Upper lobe of right lung (tissue), 1 donor: ENCODE measurements at places on chromosomes 1 and 21.

- DNase-seq, result no peak
Measured at GRCh38 chr1:13893409-13893821, 193.4 kb downstream of the PRDM2 start.

DNA sequence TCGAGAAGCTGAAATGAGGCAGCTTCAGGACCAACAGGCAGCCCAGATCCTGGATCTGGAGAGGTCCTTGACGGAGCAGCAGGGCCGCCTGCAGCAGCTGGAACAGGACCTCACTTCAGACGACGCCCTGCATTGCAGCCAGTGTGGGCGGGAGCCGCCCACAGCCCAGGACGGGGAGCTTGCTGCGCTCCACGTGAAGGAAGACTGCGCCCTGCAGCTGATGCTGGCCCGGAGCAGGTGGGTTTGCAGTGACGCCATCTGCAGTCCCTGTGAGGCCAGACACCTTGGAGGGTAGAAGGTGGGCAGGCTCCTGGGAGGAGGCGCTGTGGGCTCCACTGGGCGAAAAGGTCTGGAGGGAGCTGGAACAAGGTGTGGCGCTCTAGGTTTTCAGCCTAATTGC, 39.7 kb downstream of the PCNT start:
- DNase-seq, result no peak

DNA sequence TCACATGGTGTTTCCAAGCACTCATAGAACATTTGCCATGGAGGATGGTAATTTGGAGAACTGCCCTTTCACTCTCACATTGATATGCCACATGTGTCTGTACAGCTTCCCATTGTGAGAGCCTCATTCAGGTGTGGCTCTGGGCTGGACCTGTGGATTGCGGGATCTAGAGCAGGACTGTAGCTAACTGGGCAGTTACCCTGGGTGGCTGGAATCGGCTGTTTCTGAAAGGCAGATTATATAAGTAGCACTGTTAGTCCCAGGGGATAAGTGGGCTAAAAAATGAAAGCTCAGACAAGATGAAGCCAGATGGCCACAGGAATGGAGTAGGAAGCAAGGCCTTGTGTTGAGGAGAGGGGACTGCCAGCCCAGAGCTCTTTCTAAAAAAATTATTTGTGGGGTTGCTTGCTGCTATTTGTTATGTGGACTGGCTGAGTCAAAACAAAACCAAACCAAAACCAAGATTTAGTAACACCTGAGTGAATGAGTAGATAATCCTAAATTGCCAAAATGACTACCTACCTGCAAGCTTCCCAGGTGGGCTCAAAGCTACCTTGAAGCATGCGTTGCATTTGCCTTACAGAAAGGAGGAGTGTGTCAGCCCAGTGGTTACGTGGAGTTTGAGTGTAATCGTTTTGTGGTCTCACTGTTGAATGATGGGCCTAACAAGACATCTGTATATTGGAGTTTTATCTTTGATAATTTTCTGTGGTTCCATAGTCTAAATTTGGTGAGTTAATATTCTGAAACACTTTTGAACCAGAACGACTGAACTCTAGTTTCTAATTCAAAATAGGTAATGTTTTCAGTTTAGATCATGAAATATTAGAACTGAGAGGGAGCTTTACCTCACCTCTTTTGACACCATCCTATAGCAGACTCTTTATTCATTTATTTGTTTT, 58.0 kb downstream of the SDCCAG8 start:
- DNase-seq, result no peak

GRCh38 chr1:162904579-162904978, 43.6 kb upstream of the CCDC190 start:
- no peak for DNase-seq

DNA sequence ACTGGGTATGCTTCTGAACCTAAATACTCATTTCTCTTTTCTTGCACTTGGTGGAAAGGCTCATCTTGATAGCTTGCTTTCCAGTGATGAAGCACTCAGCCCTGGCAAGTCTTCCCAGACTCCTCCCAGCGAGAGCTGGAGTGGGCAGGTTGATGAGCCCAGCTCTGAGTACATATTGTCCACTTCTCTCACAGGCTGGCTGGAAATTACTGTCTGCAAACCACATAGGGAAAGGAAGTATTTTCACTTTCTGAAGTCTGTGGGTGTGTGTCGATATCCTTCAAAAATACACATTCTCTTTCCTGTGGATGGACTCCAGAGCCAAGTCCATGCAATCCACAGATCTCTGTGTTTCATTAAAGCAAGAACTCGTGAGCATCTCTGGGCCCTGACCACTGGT, 38.7 kb upstream of the CNTN2 start:
- no peak for DNase-seq

DNA sequence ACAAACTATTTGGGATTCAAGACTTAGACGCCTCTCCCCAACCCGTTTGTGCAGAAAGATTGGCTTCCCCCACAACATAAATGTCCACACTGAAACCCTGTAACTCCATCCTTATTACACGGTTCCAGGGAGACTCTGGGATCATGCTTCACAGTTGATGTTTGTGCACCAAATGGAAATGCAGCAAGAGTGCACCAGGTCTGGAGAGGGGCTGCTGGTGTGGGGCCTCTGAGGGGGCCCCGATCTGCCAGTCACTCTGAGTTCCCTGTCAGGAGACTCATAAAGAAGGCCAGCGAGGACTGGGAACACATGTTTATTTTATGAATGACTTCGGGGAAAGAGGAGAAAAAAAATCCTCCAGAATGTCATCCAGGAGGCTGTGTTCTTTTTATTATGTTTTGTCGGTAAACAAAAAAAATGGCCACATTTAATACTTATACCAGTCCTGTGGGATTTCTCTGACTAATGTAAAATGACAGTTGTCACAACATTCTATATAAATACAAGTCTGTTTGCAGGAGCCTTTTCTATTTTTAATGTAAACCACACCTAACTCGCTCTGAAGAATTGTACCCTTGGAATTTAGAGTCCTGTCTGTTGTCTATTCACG, 439.1 kb upstream of the VAMP3 start:
- DNase-seq, result no peak

GRCh38 chr1:76480827-76481226, 386.5 kb upstream of the ST6GALNAC5 start:
- DNase-seq, result no peak

DNA sequence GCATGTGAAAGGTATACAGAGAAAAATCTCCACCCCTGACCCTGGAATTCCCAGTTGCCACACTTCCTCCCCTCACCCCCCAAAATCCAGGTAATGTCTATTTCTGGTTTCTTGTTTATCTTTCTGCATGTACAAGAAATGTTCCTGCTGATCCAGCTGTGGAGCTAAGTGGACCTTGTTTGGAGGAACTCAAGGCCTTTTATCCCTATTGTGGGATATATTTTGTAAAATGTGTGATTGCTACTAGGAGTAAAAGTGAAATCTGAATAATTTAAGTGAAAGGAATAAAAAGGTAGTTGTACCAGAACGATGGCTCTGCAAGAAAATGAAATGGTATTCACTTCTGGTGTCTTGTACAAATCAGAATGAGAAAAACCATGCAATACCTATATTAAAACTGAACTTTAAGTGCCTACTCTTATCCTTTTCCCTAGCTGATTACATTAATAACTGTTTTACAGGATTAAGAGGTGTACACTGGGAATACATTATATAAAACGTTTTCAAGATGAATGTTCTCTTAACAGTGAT, 3.0 kb downstream of the SPEN start:
- DNase-seq, result no peak

DNA sequence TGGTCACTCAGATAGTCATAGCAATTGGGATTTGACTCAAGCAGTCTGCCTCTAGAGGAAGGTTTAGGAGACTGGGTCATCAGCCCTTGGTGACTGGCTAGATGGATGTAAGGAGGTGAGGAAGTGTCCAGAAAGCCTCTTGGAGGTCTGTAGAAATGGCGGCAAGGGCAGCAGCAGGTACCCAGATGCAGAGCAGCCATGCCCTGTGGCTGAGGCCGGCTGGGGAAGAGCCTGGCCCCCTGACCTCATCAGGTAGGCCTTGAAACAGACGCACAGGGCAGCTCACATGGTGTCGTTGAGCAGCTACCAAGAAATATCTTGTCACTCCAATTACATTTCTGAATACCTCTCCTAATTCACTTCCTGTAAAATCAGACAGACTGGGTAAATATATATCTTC, 98.2 kb downstream of the DMRTB1 start:
- peak; percentile 34 for DNase-seq
